ENCODE measurements at places on chromosomes 5 and 9. TPM values are rescaled to one million over a fixed set of nuclear protein-coding genes. Genes with fewer than 3 reads are reported as not detected.

- no peaks in the 10 kb centered on the region for H3K27me3 ChIP-seq
- no peak for DNase-seq
- H3K4me3 ChIP-seq = no peak overlapping the region
- no peaks in the 10 kb centered on the region for H3K4me1 ChIP-seq
- H3K27ac ChIP-seq = no peak overlapping the region
- H3K36me3 ChIP-seq = no peaks in the 10 kb centered on the region
Measured at GRCh38 chr9:133825555-133826218, 87.5 kb upstream of the SARDH start.

DNA sequence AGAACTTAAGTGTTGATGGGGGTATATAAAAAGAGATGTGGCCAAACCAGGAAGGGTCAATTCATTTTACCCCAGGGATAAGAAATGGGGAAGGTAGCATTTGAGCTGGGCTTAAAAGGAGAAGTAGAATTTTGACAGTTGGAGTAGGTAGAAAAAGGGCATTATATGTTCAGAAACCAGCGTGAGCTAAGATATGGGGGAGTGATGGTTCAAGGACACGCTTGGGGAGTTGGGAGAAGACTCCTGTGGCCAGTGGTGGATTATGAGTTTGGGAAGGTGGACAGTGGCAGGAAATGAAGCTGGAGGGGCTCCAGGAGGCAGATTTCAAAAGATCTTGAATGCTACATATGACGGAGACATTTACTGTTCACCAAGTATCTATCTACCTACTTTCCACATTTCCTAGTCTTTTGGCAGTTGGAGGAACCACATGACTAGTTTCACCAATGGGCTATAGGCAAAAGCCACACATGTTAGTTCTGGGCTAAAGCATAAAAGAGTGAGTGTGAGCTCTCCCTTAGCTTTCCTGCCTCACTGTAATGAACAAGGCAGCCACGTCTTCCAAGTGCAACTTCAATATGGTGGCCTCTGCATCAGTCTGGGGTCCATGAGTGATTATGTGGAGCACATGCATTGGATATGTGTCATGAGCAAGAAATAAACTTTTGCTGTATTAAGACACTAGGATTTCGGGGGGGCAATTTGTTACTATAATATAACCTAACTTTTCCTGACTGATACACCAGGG, 15.7 kb upstream of the GSN start:
- no peak overlapping the region for H3K27ac ChIP-seq
- no peak for DNase-seq
- H3K36me3 ChIP-seq = no peaks in the 10 kb centered on the region

DNA sequence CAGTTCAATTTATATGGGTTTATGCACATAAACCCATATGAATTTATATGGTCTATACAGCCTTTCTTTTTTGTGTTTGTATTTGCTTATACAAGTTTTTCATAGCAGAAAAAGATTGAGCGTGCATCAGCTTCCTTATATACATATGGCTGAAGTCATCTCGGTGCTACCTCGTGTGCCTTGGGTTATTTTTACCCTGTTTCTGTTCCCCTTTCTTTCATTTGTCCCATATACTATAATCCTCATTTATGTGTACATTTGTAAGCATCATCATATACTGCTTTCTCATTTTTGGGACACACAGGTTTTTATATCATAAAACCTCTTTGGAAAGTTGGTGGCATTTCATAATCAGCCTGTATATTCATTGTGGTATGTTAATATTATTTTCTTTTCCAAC, 107.8 kb upstream of the ADAMTSL1 start:
- H3K4me3 ChIP-seq = no peak overlapping the region
- no peak overlapping the region for H3K27ac ChIP-seq
- no peak for DNase-seq
- H3K27me3 ChIP-seq = no peaks in the 10 kb centered on the region
- H3K36me3 ChIP-seq = no peaks in the 10 kb centered on the region

HAVCR2 gene
- total RNA-seq = 9.9 TPM

SLC44A1 gene
- total RNA-seq = 9.9 TPM

- H3K36me3 ChIP-seq = no peaks in the 10 kb centered on the region
- no peak overlapping the region for H3K4me3 ChIP-seq
- DNase-seq = no peak
Measured at GRCh38 chr5:13749766-13750165, 194.7 kb downstream of the DNAH5 start.

- H3K4me1 ChIP-seq = no peaks in the 10 kb centered on the region
- H3K27me3 ChIP-seq = no peaks in the 10 kb centered on the region
- no peak overlapping the region for H3K27ac ChIP-seq
- H3K36me3 ChIP-seq = no peaks in the 10 kb centered on the region
Measured at GRCh38 chr5:113382731-113383130, 52.1 kb downstream of the TSSK1B start.

GRCh38 chr5:141778206-141778605, 96.2 kb upstream of the ARAP3 start:
- H3K36me3 ChIP-seq = no peaks in the 10 kb centered on the region
- no peaks in the 10 kb centered on the region for H3K4me1 ChIP-seq
- no peak for DNase-seq
- H3K27ac ChIP-seq = no peak overlapping the region
- no peak overlapping the region for H3K4me3 ChIP-seq

GRCh38 chr9:127369428-127369827, 27.5 kb upstream of the SLC2A8 start:
- DNase-seq = no peak
- H3K27ac ChIP-seq = no peak overlapping the region
- no peak overlapping the region for H3K4me3 ChIP-seq
- H3K4me1 ChIP-seq = no peaks in the 10 kb centered on the region
- H3K27me3 ChIP-seq = no peaks in the 10 kb centered on the region

GRCh38 chr5:109868737-109869136, 179.0 kb downstream of the MAN2A1 start:
- no peak for DNase-seq
- H3K27me3 ChIP-seq = no peaks in the 10 kb centered on the region
- H3K27ac ChIP-seq = no peak overlapping the region

GRCh38 chr9:16671591-16672137, 198.8 kb downstream of the BNC2 start:
- DNase-seq = no peak
- H3K4me1 ChIP-seq = no peaks in the 10 kb centered on the region
- no peaks in the 10 kb centered on the region for H3K27me3 ChIP-seq
- no peak overlapping the region for H3K4me3 ChIP-seq
- H3K36me3 ChIP-seq = no peaks in the 10 kb centered on the region

GRCh38 chr5:140051950-140052349, 8.9 kb upstream of the NRG2 start:
- no peaks in the 10 kb centered on the region for H3K4me1 ChIP-seq
- no peaks in the 10 kb centered on the region for H3K27me3 ChIP-seq
- no peak overlapping the region for H3K4me3 ChIP-seq
- no peaks in the 10 kb centered on the region for H3K36me3 ChIP-seq
- no peak for DNase-seq

DNA sequence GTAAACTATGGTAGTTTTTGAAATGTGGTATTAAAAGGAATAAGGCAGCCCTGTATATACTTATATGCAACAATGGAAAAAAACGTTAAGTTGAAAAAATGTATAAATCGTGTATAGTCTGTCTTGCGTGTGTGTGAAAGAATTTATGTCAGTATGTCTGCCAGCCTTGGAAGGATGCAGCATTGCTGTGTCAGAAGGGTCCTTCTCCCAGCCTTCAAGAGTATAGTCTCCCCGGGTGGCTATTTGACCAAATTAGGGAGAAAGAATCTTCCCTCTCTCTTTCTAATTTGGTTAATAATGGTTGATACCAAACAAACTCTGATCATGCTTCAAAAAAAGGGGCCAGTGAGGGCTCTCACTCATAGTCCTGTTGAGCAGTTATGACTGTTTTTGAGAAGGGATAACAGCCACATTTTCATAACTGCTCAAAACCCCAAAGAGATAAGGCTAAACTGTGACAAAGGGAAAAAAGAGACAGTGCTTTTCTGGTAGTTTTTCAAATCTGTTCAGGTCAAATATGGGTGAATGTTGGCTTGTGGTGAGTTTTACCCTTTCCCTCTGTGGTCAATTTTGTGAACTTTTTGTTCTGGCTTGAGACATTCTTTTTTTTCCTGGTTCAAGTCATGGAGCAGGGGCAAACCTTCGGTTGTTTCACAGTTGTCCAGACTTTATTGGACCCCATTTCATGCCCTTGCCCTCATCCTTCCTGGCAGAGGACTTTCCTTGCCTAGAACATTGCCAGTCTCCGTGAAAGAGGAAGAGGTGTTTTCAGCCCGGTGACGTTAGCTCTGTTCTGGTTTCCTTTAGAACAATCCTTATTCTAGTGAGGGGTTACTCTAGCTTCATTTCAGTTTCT, 21.0 kb downstream of the SNX30 start:
- H3K4me3 ChIP-seq = no peak overlapping the region
- no peaks in the 10 kb centered on the region for H3K36me3 ChIP-seq
- no peak overlapping the region for H3K27ac ChIP-seq
- no peak for DNase-seq

DNA sequence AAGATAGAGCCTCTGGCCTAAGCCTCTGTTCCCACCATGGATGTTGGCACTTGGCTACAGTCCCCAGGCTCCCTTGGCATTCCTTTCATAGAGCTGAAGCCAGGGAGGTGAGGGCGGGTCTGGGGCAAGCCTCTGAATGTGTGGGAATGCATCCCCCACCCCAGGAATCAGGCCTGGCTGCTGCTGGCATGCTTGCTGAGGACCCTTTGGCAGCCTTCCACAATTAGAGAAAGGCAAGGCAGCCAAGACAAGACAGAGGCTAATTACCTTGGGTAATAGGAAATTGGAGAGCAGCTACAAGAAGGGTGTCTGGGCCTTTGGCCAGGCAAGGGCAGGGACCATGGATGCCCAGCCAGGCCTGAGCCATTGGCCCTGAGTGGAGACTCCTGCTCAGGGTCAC, 204.4 kb upstream of the TRIM32 start:
- H3K27ac ChIP-seq = no peak overlapping the region
- DNase-seq = no peak
- no peaks in the 10 kb centered on the region for H3K36me3 ChIP-seq
- H3K4me1 ChIP-seq = no peaks in the 10 kb centered on the region
- no peaks in the 10 kb centered on the region for H3K27me3 ChIP-seq

GRCh38 chr5:109922381-109922995, 232.8 kb downstream of the MAN2A1 start:
- no peak for DNase-seq
- no peak overlapping the region for H3K4me3 ChIP-seq
- no peaks in the 10 kb centered on the region for H3K27me3 ChIP-seq

GRCh38 chr9:120985819-120986222, 59.2 kb upstream of the TRAF1 start:
- no peak overlapping the region for H3K4me3 ChIP-seq
- H3K4me1 ChIP-seq = no peaks in the 10 kb centered on the region
- no peaks in the 10 kb centered on the region for H3K36me3 ChIP-seq
- no peaks in the 10 kb centered on the region for H3K27me3 ChIP-seq
- DNase-seq = no peak

GPX3 gene
- 665 TPM for total RNA-seq

DNA sequence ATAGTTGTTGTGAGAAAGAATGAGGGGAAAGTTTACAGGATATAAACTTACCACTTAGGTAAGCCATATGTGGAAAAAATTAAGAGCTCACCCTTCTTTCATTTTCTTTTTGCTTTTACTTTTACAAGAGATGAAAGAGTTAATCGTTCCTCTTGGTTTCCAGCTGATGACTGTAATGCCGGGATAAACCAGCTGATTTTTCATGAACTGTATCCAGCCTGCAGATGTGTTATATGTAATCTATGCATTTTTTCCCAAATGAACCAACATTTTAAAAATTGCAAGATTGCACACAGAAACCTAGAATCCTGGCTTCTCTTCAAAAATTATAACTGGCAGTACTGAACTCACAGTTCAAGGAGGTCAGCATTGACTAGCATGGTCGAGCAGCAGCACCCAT, 185.9 kb downstream of the GRIA1 start:
- H3K27ac ChIP-seq = no peak overlapping the region
- H3K27me3 ChIP-seq = no peaks in the 10 kb centered on the region
- H3K4me3 ChIP-seq = no peak overlapping the region
- no peaks in the 10 kb centered on the region for H3K4me1 ChIP-seq
- DNase-seq = no peak
- H3K36me3 ChIP-seq = no peaks in the 10 kb centered on the region

- H3K36me3 ChIP-seq = no peaks in the 10 kb centered on the region
- H3K4me3 ChIP-seq = no peak overlapping the region
- no peak overlapping the region for H3K27ac ChIP-seq
- no peak for DNase-seq
- no peaks in the 10 kb centered on the region for H3K27me3 ChIP-seq
- no peaks in the 10 kb centered on the region for H3K4me1 ChIP-seq
Measured at GRCh38 chr9:123947326-123947725, 17.4 kb upstream of the DENND1A start.

GRCh38 chr9:79968533-79968932, 396.8 kb downstream of the TLE4 start:
- no peak overlapping the region for H3K27ac ChIP-seq
- no peak overlapping the region for H3K4me3 ChIP-seq
- H3K27me3 ChIP-seq = no peaks in the 10 kb centered on the region
- DNase-seq = no peak

GRCh38 chr9:92696619-92697018, 26.7 kb upstream of the IPPK start:
- no peaks in the 10 kb centered on the region for H3K36me3 ChIP-seq
- H3K27me3 ChIP-seq = no peaks in the 10 kb centered on the region
- no peak for DNase-seq
- H3K4me1 ChIP-seq = no peaks in the 10 kb centered on the region
- H3K27ac ChIP-seq = no peak overlapping the region
- H3K4me3 ChIP-seq = no peak overlapping the region

GRCh38 chr9:100739666-100740065, 161.8 kb downstream of the CAVIN4 start:
- H3K27me3 ChIP-seq = no peaks in the 10 kb centered on the region
- DNase-seq = no peak
- no peak overlapping the region for H3K27ac ChIP-seq

DNA sequence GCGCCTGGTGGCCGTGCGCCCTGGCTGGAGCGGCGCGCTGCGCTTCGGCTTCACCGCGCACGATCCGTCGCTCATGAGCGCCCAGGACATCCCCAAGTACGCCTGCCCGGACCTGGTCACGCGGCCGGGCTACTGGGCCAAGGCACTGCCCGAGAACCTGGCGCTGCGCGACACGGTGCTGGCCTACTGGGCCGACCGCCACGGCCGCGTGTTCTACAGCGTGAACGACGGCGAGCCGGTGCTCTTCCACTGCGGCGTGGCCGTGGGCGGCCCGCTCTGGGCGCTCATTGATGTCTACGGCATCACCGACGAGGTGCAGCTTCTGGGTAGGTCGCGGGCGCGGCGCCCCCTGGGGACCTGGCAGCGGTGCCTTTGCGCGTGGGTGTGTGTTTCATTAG, 28.9 kb downstream of the NEURL1B start:
- peak; percentile 28 for DNase-seq
- H3K4me1 ChIP-seq = peaks cover 34% of the 10 kb centered on the region
- no peak overlapping the region for H3K4me3 ChIP-seq
- H3K27ac ChIP-seq = no peak overlapping the region

DNA sequence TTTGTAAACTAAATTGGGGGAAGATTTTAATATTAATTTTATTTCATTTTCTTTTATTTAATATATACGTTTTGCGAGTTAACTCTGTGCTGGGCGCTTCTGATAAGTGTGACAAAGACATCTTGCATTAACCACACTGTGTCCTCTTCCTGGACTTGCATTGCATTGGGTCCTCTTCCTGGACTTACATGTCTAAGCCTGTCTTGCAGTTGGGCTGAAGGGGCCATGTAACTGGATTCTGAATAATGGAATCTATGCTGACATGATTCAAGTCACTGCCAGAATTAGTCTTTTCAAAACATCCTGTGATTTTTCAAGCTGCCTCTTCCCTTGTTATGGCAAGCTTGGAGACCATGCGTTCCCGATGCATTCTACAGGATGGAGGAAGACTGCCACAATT, 122.6 kb downstream of the TRIM32 start:
- H3K36me3 ChIP-seq = no peaks in the 10 kb centered on the region
- no peak overlapping the region for H3K4me3 ChIP-seq
- H3K27ac ChIP-seq = no peak overlapping the region
